ENCODE measurements at places on chromosomes 3 and 15. TPM values are rescaled to one million over a fixed set of nuclear protein-coding genes. Genes with fewer than 3 reads are reported as not detected.

DNA sequence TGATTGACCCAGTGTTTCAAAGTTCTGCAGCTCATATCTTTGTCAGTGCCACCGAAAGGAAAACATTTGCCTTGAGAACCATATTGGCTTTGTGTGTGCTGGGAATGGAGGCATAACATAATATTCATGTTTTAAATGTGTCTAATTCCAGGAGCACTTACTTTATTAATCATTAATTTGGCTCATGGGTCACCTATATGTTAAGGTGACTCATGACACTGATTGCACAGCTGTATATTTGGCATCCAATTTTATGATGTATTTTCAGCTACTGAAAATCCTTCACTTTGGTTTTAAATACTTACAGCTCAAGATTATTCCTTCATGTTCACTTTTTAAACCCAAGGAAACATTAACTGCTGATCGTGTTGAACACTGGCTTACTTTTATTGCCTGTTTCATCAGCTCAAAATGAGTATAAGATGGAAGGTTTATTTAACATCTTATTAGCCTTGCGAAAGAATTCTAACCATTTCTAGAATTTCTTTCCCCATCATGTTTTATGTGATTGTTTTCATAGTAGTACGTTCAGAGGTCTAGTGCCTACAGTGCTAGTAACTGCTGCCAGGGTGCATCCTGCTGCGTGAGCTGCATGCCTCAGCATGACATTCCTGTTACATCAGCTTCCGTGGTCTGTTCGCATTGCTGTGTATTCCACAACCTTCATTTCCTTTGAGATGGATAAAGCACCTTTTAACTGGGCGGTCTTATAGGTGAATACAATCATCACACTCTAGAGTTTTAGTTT is 63.7 kb downstream of the LRCH3 start:
- no peak for DNase-seq

GRCh38 chr15:47803767-47804166 is 86.5 kb downstream of the SEMA6D start:
- DNase-seq: no peak

The BSN gene
- total RNA-seq: 0.67 TPM

- no peak for DNase-seq
These were observed 12.7 kb downstream of the IGDCC4 start for GRCh38 chr15:65410036-65410435.

The CPLX3 gene
- not detected for total RNA-seq

DNA sequence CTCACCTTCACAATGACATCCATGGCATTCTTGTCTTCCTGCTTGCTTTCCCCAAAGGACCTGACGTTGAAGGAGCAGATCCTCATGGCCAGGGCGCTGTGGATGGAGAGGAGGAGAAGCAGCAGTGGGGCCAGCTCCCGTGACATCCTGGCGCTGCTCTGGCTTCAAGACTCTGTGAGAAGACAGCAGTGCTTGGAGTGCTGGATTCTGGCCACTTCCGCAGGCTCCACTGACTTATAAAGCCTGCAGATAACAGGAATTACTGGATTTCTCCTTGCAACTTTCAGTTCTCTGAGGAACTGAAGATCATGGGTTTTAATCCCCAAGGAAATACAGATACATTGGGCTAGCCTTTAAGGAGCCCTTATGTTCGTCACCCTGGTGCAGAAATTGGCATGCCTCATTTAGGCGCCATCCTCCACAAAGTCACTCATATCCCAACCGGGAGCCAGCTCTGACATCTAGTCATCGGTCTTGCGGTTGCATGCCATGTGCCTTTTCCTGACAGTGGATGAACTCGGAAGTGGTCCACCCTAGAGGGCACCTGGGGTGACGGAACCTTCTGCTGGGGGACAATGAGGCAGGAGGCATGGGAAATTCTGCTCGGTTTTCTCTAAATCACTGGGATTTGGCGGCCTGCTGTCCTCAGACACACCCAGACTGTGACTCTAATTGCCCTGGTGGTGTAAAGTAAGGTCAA is at the start of gene DNASE1L3:
Gene DNASE1L3 (minus strand): TSS at position 212 of the 700 bp plus-strand sequence. CDS start 66 bp downstream, at position 146.
- DNase-seq: no peak

- DNase-seq: no peak
These were observed 270.3 kb upstream of the LRRFIP2 start for GRCh38 chr3:37444696-37445095.

The PATL2 gene
- 0.65 TPM for total RNA-seq

DNA sequence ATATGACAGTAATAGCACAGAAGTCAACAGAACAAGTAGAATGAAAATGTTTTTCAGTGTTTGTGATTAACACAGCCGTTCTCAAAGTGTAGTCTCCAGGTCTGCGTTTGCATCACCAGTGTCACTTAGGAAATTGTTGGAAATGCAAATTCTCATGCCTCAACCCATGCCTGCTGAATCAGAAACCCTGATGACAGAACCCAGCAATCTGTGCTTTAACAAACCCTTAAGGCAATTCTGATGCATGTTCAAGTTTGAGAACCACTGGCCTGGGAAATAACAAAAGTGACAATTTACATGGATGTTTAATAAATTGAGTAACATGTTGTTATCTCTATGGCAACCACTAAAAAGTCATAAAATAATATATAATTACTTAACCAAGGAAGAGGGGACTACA is 103.1 kb upstream of the ATP11B start:
- DNase-seq: no peak

GRCh38 chr3:37492977-37493471 is 318.6 kb upstream of the LRRFIP2 start:
- DNase-seq: no peak

The ZMYND10 gene
- 0.75 TPM for total RNA-seq

DNA sequence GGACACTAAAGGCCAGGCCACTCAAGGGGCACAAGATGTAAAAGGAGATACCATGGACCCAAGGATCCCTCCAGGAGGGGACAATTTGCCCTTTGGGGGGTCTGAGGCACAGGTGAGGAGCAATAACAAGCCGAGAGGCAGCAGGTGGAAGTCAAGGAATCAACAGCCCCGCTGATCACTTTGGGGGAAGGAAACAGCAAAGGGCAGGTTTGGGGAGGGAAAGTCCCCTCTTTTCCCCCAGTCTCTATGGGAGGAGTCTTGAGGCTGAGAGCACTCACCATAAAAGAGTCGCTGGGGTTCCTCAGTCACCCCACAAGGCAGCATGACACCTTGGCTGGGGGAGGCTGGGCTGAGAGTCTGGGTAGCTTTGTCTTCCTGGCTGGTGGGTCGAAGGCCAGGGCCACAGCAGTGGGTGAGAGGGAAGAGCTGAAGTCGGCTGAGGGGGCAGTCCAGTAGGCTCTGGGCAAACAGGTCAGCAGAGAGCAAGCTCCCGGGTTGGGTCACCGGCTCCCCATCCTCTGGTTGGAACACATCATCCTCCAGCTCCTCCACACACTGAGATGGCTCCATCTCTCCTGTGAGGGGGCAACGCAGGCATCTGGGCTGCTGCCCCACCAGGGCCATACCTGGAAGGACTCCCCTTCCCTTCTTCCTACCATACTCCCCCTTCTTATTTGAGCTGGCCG is 3.0 kb downstream of the BMF start:
- DNase-seq: no peak

- DNase-seq: no peak
These were observed 185.6 kb downstream of the OR4M2 start for GRCh38 chr15:22265970-22266369.

DNA sequence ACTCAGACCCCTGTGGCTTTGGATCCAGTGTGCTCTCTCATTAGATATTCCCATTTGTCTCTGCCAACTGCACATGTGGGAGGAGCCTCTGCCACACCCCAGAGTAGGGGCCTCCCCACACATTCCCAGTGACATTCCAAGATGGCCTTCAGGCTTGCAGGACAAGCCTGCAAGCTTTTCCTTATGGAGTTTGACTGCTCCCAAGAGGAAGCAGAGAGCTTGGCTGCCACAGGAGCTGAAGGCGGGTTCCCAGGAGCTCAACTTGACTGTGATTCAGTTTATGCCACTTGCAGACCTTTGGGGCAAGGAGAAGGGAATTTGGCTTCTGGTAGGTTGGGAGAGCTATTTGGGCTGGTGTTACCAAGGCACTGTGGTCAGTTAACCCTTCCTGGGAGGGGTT is 22.5 kb upstream of the EPHB1 start:
- DNase-seq: no peak

The GABRR3 gene
- total RNA-seq: not detected

- DNase-seq: no peak
These were observed 271.5 kb downstream of the TLE3 start for GRCh38 chr15:69825941-69826818.

The ADAMTS7 gene
- 1.3 TPM for total RNA-seq

- DNase-seq: no peak
These were observed 108.9 kb upstream of the UBE2E1 start for GRCh38 chr3:23696842-23697241.

DNA sequence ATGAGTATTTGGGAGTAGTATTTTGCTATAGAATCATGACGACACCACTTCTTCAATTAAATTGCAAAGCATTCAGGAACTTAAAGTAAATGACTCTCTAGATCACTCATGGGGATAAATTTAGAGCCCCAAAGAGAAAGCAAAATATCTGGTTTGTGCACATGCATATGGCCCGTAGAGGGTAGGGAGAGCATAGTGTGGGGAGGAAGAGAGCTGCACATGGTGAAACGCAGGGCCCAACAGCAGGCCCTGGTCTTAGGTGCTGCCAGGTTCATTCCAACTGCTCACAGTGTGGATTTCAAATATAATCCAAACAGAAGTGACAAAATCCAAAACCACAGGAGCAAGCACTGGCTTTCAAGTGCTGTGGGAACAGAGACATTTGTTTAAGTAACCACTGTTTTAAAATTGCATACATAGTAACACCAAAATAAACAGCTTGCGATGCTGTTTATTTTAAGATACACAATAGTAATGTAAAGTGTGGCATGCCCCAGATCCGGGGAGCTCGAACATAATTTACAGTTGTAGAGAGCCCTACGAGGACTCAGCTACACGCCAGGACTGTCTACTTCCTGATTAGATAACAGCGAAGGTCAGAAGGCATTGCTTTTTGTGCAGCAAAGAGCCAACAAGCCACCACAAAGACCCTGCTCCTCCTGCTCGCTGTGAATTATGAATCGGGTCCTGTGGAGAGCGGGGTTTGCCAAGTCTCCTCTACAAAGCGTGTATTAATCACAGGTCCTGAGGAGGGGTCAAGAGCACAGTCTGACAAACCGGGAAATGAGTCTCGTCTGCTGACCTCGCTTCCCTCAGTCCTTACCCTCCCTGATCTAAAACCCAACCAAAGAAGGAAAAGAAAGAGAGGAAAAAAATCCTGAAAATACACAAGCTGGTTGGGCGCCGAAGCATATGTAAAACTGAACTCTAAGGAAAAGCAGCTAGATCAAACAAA is 80.6 kb downstream of the MEIS2 start:
- DNase-seq: no peak

The C3orf80 gene
- 0.47 TPM for total RNA-seq

- no peak for DNase-seq
These were observed 80.7 kb downstream of the SEC22A start for GRCh38 chr3:123282461-123282860.

Data from liver (tissue), 10 donors.